Fibroblast of skin of scalp (primary cell): ENCODE measurements at places on chromosomes 7 and 10.
A peak's percentile ranks its signal among the peaks of the same experiment; 100 is the strongest.

- DNase-seq = peak; percentile 14
Measured at GRCh38 chr7:91280604-91281003, 16.4 kb downstream of the FZD1 start.

GRCh38 chr7:140645166-140645900 lies 4.7 kb upstream of the DENND2A start:
- DNase-seq = no peak

- DNase-seq = no peak
Measured at GRCh38 chr7:117871778-117872538, 1.3 kb downstream of the CTTNBP2 start.

GRCh38 chr7:2527505-2528467 lies 8.2 kb downstream of the LFNG start:
- DNase-seq = peak; percentile 74

DNA sequence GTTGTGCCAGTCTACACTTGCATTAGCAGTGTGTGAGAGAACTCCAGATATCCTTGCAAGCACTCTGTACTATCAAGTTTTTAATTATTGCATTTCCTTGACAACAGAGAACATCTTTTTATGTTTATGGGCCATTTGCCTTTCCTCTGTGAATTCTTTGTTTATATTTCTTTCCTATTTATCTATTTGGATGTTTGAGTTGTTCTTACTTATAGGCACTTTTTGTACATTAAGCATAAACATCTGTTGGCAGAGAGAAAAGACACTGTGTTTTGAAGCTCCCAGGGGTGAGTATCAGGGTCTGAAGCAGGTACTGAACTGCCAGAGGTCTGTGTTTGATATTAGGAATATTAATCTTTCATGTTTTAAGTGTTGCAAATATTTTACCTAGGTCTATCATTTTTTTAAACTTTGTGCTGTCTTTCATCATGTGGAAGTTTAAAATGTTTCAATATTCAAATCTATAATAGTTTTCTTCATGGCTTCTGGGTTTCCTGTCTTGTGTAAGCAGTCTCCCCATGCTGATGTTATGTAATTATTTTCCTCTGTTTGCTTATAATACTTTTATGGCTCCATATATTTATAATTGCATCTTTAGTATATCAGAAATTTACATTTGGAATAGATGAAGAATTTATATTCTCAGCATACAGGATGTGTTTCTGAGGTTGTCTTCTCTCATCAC lies 17.7 kb upstream of the PDCD4 start:
- DNase-seq = no peak

DNA sequence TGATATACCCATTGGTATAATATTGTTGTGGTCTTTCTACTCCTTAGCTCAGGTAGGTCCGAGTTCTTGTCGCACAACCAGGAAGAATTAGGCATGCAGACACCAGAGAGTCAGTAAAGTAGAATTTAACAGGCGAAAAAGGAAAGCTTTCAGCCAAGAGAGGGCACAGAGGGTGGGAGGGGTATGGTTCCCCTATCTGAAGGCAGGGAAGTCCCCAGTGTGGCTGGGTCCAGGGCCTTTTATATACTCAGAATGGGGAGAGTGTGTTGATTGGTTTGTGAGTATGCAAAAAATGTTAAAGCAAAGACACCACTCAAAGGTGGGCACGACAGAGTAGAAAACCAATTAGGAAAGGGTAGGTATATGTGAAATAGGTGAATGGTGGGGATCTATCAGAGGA lies 53.9 kb downstream of the IMMP2L start:
- DNase-seq = no peak

DNA sequence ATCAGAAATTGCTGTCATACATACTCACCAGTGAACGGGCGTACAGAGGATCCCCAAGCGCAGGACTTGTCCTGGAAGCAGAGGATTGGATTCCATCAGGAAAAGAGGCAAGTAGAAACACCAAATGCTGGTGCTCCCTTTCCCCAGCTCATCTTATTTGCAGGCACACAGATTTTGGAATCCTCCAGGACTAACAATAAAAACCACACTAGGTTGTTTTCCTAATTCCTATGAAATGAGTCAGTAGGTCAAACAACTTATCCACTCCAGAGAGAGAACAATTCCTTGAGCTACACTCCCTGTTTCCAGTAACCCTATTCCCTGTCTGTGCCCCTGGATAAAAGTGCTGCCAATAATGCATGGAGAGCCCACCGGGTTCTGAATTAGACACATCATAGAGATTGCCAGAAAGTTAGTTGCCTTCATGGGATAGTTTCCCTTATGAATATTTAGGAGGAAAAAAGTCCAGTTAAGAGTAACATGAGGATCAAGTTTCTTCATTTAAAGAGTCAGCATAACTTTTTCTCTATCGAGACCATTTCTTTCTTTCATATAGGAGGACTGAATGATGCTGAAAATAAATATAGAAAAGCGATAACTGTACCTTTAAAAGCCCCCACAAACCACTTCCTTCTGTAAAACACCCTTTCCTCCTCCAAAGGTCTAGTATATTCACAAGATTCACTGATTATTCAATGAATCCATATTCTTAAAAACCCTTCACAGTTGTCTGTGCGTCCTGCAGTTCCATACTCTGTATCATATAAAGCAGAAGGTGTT lies 178.3 kb upstream of the KLF14 start:
- DNase-seq = peak; percentile 90

GRCh38 chr7:99124236-99124635 lies 19.7 kb downstream of the SMURF1 start:
- no peak for DNase-seq

GRCh38 chr7:55254242-55254595 lies 110.9 kb upstream of the LANCL2 start:
- DNase-seq = no peak
